ENCODE measurements at places on chromosomes 4 and X. TPM values are rescaled to one million over a fixed set of nuclear protein-coding genes. Genes with fewer than 3 reads are reported as not detected.

DNA sequence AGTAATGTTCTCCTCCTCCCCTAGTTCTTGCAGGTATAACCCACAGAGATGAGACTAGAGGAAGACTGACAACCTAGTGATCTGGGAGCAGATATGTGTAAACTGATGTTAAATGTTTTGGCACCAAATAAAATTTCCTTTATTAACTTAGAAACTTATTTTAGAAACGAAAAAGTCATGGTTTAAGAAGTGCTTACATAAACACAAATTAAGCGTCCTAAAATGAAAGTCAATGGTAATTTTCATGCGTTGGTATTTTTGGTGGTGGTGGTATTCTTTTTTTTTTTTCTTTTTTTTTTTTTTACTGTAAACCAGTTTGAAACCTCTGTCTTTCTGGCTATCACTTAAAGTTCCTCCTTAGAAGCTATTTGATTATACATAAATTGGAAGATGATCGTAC, 1438.1 kb upstream of the TENM3 start:
- DNase-seq = no peak

Gene HPGD
- total RNA-seq = not detected

DNA sequence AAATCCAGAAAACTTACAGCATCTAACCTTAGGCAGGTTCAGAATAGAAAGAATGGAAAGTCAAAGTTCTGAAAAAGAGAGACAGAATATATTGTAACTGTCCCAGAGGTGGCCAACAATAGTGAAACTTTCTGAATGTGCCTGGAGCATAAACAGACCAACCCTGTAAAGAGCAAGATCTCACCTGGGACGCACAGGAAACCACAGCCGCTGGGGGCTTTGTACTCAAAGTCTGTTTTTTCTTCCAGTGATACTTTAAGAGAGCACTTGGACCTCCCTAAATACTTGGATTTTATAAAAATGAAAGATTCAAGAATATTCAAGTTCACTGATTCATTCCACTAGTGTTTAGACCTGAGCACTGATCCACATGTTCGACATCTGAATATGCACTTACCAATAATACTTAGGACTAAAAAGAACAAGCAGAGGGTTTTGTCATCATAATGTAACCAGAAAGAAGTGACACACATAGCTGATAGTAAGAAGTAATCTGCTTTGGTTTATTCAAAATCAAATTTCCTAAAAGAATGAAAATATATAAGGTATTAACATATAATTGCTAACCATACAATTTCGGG, 35.3 kb downstream of the ARAP2 start:
- no peak for DNase-seq

DNA sequence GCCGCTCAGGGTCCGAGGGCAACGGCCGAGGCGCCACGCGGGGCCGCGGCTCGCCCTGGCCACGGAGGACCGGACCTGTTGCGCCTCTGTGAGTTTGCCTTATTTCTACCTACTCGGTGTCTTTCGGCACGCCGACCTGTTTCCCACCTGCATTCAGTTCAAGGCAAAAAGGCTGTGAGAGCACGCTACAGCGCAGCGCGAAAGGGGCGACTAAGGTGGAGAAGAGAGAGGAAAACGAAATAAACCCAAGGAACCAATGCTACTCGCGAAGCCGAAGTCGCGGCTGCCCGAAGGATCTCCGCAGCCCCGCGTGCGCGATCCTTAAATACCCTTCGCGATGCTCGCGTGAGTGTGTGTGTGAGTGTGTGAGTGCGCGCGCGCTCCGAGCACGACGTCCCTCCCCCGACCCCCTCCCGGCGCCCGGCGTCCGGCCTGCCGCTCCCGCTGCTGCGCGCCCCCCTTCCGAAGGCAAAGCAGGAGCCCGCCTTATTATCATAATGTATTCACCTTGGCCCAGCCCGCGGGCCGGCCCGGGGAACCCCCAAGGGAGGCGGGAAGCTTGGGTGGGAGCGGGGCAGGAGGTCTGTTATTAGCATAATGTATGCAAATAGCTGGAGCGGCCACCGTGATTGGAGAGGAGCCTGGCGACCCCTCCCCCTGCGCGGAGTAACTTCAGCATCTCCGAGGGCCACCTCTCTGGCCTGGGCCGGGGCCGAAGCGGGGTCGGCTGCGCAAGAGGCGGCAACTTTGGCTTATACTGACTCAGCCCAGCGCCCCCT, at the start of gene COL25A1:
TSS of gene COL25A1 (minus strand) at position 298 of the 779 bp plus-strand sequence.
- DNase-seq = no peak

- no peak for DNase-seq
Observed at GRCh38 chrX:68997511-68997910, 167.7 kb downstream of the PJA1 start.

DNA sequence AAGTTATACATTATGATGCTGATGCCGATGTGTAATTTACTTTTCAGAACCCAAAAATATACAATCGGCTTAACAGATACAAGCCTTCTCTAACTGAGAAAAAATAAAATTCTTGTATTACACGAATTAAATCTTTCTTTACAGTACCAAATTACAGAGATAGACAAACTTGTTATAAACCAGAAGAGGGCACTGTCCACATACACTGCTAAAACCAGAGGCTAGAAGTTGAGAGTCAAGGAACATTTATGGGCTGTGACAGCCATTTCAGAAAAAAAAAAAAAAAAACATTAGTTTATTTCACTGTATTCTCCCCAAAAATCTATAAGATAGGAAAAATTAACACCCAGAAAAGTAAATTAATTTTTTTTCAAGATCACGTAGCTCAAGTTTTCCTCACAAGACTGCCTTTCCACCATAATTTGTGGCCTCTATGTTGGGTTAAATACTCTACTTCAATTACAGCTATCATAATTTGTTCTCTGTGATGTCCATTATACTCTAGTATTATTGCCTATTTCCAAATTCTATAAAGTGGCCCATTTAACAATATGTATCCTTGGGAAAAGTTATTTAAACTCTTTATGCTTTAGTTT, 12.0 kb downstream of the EREG start:
- DNase-seq = peak; percentile 4

Gene AR
- not detected for total RNA-seq

DNA sequence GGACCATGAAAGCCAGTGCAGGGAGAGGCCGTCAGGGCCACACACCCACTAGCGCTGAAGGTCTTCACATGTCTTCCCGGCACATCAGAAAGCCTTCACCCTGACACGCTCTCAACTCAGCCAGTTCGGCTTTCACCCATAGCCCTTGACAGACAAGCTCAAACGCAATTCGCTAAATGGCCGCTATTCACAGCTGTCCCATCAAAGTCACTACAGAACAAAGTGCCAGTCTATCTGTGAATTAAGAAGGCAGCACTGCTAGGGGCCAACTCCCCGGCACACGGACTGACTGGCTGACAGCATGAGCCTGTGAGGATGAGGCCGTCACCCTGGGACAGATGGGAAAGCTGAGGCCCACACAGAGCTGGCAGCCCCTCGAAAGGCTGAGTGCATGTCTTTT, 45.7 kb downstream of the ACOX3 start:
- no peak for DNase-seq

DNA sequence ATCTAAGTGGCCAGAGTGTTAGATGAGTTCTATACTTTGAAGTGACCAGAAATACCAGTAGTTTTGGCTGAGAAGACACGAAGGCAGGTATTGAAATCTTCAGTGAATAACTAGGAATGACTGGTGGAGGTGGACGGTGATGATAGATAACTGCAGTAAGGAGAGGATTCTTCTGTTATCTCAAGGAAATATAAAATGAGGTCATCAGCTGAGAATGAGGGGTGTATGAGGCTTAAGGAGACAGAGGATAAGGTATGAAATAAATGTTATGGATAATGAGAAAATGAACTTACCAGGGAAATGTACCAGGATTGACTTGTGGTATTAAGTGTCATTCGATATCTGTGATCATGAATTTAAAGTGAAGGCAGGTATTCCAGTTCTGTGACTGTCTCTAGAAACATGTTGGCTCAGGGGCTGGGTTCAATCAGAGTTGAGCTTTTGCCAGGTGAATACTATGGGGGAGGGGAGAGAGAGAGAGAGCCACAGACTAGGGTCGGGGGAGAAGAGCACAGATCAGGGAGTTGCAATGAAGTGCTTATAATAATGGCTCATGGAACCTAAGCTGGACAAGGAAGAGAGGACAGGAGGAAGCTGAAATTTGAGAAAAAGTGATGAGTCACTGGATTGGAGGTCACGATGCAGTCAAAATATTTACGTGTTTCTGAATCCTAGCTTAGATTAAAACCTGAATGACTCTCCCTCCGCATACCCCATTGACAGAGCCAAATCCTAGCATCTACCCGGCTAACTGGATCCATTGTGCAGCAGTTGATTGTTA, 37.5 kb upstream of the BRS3 start:
- no peak for DNase-seq

GRCh38 chr4:11623726-11624037, 195.0 kb upstream of the HS3ST1 start:
- peak; percentile 37 for DNase-seq

Gene SMIM10
- 0.43 TPM for total RNA-seq

DNA sequence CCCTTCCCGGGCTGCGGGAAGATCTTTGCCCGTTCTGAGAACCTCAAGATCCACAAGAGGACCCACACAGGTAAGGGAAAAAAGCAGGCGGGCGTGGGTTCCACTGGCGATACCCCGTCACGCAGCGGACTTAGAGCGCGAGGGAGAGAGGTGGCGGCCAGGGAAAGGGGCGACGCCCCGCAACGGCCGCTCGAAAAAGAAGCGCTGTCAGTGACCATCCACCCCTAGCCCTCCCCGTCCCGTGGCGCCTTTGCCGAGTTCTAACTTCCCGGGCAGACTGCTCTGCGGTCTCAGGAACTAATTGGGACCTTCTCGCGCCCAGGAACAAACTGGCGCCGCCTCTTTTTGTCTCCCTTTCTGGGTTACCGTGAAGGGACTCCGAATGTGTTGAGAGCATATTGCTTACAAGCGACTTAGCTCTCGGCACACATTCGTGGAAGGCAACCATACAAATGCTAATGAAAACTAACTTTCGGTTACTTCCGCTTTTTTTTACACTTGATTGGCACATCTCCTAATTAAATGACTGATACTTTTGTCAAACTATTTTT, 1.8 kb downstream of the ZIC3 start:
- peak; percentile 35 for DNase-seq

DNA sequence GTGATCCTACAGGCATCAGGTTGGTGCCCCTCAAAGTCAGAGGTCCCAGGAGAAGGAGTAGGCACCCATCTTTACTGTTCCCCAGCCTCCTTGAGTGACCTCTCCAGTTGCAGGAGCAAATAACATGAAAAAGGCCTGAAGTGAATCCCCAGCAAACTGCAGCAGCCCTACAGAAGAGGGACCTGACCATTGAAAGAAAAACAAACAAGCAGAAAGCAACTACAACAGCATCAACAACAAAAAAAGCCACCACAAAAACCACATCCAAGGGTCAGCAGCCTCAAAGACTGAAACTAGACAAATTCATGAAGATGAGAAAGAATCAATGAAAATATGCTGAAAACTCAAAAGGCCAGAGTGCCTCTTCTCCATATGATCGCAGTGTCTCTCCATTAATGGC, 128.7 kb downstream of the ANKRD50 start:
- no peak for DNase-seq

- DNase-seq = no peak
Observed at GRCh38 chr4:13529128-13529919, 15.0 kb downstream of the NKX3-2 start.

GRCh38 chr4:7734651-7735260, 204.9 kb downstream of the AFAP1 start:
- no peak for DNase-seq

DNA sequence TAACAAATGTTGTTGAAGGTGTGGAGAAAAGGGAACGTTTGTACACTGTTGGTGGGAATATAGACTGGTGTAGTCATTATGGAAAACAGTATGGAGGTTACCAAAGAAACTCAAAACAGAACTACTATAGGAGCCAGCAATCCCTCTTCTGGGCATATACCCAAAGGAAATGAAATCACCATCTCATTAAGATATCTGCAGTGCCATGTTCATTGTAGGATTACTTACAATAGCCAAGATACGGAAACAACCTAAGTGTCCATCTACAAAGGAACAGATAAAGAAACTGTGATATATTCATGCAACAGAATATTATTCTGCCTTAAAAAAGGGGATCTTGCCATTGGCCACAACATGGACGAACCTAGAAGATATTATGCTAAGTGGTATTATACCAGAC, 22.2 kb downstream of the APBB2 start:
- no peak for DNase-seq

DNA sequence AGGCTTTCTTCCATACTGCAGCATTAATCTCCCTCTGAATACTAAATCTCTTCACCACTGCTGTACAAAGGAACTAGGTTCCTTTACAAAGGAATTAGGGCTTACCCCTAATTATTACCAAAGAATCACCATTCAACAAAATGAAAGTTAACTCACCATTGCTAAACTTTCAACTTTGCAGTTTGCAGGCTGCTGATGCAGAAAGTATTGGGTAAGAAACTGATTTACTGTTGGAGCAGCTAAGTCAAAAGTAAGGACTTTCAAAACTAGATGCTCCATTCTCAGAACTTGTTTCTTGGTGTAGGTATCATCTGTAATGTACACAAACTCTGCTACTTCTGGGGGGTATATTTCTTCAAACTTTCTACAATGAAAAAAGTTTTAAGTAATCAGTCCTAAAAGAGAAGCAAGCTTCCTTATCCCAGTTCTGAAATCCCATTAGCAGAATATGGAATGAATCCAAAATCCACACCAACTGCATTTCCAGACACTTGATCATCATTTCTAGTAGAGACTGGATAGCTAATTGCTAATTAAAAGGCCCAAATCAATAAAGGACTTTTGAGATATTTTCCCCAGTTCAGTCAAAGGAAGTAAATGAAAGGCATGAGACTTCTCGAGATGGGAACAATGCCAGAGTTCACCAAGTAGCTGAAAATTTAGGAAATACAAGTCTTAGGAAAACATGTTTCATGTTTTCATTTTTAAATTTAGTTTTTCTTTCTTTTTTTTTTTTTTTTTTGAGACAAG, 4.3 kb downstream of the CCNA2 start:
- no peak for DNase-seq

Gene ENPP6
- not detected for total RNA-seq

Gene HSD17B10
- 190 TPM for total RNA-seq

DNA sequence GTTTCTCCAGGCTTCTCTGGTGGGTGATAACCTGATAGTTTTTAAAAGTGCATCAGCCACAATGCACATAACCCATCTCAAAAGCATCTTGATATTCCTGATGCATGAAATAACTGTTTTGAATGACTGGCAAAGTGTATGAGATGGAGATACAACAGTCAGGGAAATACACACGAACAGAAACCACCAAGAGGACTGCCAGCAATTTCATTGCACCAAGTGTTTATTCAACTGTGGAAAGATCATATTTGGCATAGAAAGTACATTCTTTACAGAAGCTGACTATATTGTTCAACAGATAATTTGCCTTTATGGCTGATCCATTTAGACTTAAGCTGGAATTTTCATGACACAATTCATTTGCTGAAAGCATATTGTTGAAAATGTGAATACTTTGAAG, 139.5 kb downstream of the SLIT2 start:
- no peak for DNase-seq

GRCh38 chr4:179307297-179308136, 1865.3 kb upstream of the AGA start:
- DNase-seq = no peak

GRCh38 chr4:172134521-172134920, 321.3 kb downstream of the GALNTL6 start:
- DNase-seq = no peak

Gene CCKAR
- not detected for total RNA-seq

- DNase-seq = no peak
Observed at GRCh38 chrX:153370293-153371055, 30.7 kb downstream of the PNMA6E start.

Measured in G401 (cell line).